Right ventricle myocardium inferior (tissue), 1 donor: ENCODE measurements at places on chromosomes 7 and 10. TPM values are rescaled to one million over a fixed set of nuclear protein-coding genes. Genes with fewer than 3 reads are reported as not detected.
A peak's percentile ranks its signal among the peaks of the same experiment; 100 is the strongest.

DNA sequence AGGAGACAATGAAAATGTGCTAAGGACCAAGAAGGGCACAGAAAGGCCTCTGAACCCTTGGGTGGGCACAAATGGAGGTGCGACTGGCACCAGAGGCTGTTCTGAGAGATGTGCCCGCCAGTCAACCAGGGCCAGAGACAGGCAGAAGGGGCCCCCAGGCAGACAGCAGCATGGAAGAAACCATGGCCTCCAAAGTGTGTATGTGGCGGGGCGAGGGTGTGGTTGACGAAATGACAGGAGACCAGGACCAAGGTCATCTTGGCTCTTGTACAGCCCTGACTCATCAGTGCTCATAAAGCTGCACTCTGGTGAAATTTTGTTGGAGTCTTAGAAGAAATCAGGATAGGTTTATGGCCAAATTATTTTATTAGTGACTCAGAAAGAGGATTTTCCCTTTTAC is 4.0 kb upstream of the MRPS24 start:
- no peak for DNase-seq

GRCh38 chr10:28137907-28138880 is 139.3 kb upstream of the ODAD2 start:
- DNase-seq: no peak

GRCh38 chr7:136045992-136046391 is 68.8 kb upstream of the MTPN start:
- no peak for DNase-seq

GRCh38 chr10:6741541-6741941 is 161.5 kb upstream of the PRKCQ start:
- DNase-seq: no peak

GRCh38 chr10:118115701-118116100 is 69.0 kb upstream of the RAB11FIP2 start:
- no peak for DNase-seq

GRCh38 chr10:10165415-10165814 is 852.3 kb upstream of the CELF2 start:
- no peak for DNase-seq

DNA sequence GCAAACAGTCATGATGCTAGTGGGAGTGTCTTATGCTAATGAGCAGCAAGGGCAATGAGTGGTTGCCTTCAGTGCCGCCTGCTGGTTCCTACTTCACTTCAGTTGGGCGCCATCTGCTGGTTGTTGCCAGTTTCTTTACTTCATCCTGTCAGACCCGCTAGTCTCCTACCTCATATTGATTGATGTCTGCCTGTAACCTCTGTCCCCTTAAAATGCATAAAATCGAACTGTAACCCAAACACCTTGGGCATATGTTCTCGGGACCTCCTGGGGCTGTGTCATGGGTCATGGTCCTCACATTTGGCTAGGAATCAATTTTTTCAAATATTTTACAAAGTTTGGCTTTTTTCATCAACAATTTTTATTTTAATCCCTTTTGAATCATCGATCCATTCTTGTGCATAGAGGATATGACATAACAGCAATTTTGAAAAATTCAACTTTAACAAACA is 62.8 kb upstream of the C7orf33 start:
- DNase-seq: no peak

- DNase-seq: no peak
Measured at GRCh38 chr7:129831424-129832058, 121.2 kb downstream of the UBE2H start.

GRCh38 chr10:120950051-120950561 is 98.9 kb downstream of the WDR11 start:
- no peak for DNase-seq

DNA sequence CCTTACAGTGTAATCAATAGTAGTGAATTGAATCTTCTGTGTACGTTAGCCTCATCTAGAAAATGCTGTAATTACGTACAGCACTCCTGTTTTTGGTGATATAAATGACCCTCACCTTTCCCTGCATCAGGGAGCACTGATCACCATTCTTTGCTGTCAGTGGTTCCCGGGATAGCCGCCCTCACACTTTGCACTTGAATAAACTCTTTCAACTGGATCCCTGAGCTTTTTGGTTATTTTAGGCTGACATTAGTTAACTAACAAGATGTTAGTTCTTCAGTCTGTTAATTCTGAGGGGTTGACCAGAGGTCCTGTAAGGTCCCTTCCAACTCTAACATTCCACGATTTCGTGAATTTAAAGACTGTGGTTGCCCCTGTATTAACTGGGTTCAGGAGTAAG is 23.4 kb upstream of the ZC3HAV1 start:
- no peak for DNase-seq

DNA sequence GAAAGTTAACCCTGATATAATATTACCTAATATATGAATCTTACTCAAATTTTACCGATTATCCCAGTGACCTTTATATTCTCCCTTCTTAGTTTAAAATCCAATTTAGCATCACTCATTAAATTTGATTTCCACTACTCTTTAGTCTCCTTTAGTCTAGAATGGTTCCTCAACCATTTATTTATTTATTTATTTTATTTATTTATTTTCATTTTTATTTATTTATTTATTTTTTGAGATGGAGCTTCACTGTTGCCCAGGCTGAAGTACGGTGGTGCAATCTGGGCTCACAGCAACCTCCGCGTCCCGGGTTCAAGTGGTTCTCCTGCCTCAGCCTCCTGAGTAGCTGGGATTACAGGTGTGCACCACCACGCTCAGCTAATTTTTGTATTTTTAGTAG is 92.8 kb downstream of the LCOR start:
- no peak for DNase-seq

GRCh38 chr10:19970717-19971116 is 154.5 kb downstream of the PLXDC2 start:
- DNase-seq: no peak

- no peak for DNase-seq
Measured at GRCh38 chr10:8042721-8043568, 11.5 kb upstream of the GATA3 start.

DNA sequence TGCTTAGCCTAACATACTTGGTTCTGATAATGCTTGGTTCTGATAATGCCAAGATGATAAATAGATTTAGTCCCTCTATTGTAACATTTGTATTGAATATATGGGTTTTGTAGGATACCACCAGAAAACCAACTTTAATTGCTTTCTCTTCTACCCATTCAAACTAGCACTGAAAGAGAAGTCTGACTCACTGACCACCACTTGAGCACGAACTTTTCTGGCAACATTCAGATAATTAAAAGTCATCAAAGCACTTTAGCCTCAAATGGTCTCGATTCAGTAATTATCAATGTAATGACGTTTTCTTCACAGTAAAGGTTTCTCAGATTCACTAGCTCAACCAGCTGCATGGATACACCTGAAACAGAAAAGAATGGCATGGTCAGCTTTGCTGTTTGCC is 63.0 kb downstream of the HDAC9 start:
- DNase-seq: no peak

DNA sequence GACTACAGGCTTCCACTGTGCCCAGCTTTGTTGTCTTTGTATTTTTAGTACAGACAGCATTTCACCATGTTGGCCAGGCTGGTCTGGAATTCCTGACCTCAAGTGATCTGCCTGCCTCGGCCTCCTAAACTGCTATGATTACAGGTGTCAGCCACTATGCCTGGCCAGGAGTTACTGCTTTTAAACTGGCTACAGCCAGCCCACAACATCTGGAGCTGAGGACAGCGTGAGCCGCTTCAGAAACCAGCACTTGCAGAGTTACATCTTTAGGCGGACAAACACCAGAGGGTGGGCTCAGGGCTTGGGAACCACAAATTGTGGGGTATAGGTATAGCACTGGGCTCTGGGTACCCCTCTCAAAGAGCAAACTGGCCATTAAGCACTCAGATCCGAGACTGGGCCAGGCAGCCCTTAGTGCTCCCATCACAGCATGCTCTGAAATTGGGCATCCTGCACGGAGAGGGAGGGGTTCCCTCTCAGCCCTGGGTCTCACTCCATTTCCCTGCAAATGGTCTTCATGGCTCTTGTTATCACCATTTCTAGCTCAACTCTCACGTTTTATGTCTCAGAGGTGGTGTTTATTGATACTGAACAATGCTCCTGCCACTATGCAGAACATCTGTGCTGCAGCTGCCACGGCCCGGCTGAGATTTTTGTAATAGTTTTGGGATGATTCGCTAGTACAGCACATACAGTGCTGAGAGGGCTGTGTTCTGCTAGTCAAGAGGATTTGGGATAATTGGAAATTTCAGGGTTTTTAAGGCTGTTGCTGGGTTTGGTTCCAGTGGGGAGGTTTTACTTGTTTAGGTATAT is 146.4 kb upstream of the LYZL2 start:
- no peak for DNase-seq

GRCh38 chr7:148883266-148884048 is 634 bp downstream of the EZH2 start:
- peak; percentile 75 for DNase-seq

DNA sequence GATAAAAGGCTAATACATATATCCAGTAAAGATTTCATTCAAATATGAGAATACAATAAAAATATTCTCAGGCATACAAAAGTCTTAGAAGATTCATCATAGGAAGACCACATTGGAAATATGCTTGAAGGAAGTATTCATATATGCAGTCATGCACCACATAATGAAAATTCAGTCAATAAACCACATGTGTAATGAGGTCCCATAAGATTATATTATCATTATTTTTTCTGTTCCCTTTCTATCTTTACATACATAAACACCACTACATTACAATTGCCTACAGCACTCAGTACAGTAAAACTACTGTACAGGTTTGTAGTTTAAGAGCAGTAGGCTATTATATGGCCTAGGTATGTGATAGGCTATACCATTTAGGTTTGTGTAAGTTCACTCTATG is 111.6 kb downstream of the PRTFDC1 start:
- no peak for DNase-seq

- DNase-seq: no peak
Measured at GRCh38 chr7:46606761-46607160, 685.7 kb upstream of the IGFBP3 start.

GRCh38 chr7:98807068-98808048 is 62.5 kb downstream of the TMEM130 start:
- no peak for DNase-seq

DNA sequence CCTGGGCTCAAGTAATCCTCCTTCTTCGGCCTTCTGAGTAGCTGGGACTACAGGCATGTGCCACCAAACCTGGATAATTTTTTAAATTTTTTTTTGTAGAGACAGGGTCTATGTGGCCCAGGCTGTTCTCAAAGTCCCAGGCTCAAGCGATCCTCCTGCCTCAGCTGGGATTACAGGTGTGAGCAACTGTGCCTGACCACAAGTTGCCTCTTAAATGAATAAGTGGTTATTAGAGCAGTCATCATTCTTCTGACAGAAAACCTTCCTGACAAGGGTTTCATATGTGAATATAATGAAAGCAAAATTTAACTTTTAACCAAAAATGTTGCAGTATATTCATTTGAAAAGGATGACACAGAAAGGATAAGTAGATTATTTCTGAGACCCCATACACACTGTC is 532.5 kb downstream of the GRM8 start:
- no peak for DNase-seq

GRCh38 chr10:119006451-119007210 is 22.9 kb upstream of the NANOS1 start:
- no peak for DNase-seq

GRCh38 chr7:79272066-79272669 is 181.3 kb downstream of the MAGI2 start:
- no peak for DNase-seq

DNA sequence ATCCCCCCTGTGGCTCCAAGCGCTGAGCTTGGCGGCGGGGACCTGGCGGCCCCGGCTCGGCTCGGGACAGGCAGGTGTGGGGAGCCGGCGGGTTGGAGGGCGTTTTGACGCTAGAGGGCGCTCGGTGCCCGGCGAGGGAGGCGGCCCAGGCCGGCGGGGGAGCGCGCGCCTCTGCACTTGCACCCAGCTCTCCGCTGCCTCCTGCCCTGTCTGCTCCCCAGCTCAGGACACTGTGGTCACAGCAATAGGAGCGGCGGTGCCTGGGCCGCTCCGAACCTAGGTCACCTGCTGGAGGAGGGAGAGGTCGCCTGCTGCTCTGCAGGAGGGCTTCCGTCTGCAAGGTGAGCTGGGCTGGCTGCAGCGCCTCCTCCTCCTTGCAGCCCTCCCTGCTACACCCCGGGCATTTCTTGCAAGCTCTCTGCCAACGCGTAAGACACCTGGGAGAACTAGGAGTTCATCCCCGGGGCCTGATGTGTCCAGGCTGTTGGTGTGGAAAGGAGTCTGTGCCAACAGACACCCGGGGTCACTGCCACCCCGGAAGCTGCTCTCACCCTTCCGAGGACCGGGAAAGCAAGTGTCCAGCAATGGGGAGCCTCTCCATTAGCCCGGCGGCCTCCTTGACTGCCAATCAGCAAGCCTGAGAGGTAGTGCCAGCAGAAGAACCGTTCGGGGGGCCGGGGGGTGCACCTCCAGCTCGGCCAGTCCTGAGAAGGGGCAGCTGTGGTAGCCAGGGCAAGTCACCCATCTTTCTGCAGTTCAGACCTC is 620.4 kb downstream of the GALNT17 start:
- peak; percentile 18 for DNase-seq

DNA sequence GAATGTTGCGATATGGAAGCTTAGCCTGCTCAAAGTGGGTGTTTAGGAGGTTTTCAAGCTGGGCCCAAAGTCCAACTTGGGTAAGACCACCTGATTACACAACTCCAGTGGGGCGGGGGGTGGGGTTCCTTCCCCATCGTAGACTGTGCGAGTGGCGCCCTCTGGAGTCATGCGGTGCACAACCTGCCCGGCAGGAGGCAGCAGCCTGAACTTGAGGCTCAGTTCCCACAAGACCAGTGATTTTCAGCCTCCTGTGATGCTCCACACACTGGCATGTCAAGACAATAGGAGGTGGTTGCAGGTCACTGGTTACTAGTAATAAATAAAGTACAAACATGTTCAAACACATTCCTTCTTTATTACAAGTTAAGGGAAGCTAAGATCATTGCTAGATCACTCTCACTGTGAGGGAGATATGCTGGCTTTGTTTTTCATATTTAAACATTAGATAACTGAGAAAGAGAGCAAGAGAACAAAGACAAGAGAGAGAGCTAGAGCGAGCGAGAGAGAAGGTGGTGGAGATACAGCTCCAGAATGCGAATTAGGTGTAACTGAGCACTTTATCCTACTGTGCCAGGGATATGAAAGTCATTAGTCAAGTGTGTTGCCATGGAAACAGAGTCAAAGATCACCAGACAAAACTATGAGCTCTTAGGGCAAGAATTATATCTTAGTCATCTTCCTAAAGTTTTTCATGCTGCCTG is 97.4 kb upstream of the BMPER start:
- DNase-seq: peak; percentile 64

- DNase-seq: no peak
Measured at GRCh38 chr7:15041226-15041625, 138.7 kb upstream of the DGKB start.

VAX1 gene
- total RNA-seq: not detected

OR2F1 gene
- total RNA-seq: not detected

PSD gene
- total RNA-seq: 0.49 TPM

FKBP6 gene
- not detected for total RNA-seq

GJD4 gene
- not detected for total RNA-seq

UPK3BL1 gene
- total RNA-seq: 8.4 TPM

KCP gene
- 0.11 TPM for total RNA-seq

UNCX gene
- not detected for total RNA-seq

TAS2R5 gene
- 0.27 TPM for total RNA-seq

FFAR4 gene
- total RNA-seq: 0.24 TPM

SPDYE2 gene
- total RNA-seq: not detected
